ENCODE measurements at places on chromosomes 3 and 15.
A peak's percentile ranks its signal among the peaks of the same experiment; 100 is the strongest.

- no peak for DNase-seq
Observed at GRCh38 chr15:92316586-92317295, 76.9 kb upstream of the ST8SIA2 start.

DNA sequence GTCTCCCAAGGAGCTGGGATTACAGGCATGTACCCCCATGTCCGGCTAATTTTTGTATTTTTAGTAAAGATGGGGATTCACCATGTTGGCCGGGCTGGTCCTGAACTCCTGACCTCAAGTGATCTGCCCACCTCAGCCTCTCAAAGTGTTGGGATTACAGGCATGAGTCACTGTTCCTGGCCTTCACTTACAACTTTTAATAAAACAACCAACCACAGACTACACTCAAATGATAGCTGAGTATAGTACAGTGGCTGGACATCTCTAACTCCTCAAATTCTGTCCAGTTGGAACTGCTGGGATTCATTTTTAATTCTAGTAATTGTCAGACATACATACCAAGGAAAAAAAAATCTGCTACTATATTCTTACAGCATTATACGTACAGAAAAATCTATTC, 71.0 kb downstream of the PBRM1 start:
- no peak for DNase-seq

- no peak for DNase-seq
Observed at GRCh38 chr3:8606701-8607231, 37.8 kb downstream of the SSUH2 start.

GRCh38 chr3:51397392-51397791, 6.3 kb downstream of the RBM15B start:
- no peak for DNase-seq

GRCh38 chr15:86555939-86556338, 476.3 kb downstream of the AGBL1 start:
- DNase-seq: no peak

- DNase-seq: no peak
Observed at GRCh38 chr15:46703871-46704637, 1013.3 kb upstream of the SEMA6D start.

DNA sequence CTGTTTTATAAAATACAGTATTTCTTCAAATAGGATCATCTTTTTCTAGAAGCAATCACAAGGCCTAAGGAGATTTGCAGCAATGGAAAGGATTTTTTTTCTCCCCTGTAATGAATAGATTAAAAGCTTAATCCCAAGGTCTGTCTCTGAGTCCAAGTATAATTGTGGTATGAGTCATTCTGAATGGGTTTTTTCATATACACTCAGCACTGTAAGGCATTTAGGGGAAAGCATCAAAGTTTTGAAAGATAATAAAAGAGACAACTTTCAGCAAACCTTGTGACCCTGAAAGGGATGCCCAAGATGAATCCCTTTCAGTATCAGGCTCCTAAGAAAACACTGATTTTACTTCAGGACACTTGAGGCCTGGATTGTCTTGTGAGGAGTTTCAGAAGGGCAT, 23.3 kb upstream of the LARS2 start:
- DNase-seq: no peak

- no peak for DNase-seq
Observed at GRCh38 chr15:94174399-94174802, 57.0 kb upstream of the MCTP2 start.

DNA sequence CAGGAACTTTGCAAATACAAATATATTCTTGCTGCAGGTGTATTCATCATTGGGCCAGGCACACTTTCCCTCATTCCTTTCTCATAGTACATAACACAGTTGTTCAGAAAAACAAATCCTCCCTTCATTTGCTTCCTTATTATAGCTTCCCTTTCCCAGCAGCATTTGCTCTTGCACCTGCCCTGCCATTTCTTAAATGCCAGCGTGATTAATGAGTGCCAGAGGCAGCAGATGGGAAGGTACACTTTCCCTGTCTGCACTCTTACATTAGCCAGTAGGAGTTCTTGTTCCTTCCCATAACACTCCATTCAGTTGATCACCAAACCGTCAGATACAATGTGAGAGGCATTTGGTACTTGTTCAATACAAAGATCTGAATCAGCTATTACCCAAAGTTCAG, 128.5 kb upstream of the GAP43 start:
- no peak for DNase-seq

- DNase-seq: no peak
Observed at GRCh38 chr3:133868186-133868585, 27.5 kb downstream of the RAB6B start.

DNA sequence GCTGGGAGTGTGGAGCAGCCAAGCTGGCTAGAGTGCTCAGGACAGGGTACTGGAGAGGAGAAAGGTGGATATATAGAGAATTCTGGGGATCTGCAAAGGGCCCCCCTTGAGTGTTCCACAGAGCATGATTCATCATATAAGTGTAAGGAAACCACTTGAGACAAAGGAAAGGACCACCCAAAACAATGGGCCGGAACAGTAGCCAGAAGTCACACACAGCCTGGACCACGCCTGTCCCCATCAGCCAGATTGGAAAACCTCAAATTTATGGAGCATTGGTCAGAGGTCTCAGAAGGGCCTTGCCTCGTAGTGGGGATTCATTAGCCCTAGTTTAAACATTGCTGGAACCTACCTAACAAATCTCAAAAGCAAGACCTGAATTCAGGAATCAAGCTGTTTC, 4.9 kb upstream of the KNSTRN start:
- no peak for DNase-seq

GRCh38 chr3:160449636-160450598, at the start of gene TRIM59:
Gene TRIM59 (minus strand): TSS chr3:160449786. CDS start chr3:160439183, 10,603 bp downstream.
- peak; percentile 75 for DNase-seq

DNA sequence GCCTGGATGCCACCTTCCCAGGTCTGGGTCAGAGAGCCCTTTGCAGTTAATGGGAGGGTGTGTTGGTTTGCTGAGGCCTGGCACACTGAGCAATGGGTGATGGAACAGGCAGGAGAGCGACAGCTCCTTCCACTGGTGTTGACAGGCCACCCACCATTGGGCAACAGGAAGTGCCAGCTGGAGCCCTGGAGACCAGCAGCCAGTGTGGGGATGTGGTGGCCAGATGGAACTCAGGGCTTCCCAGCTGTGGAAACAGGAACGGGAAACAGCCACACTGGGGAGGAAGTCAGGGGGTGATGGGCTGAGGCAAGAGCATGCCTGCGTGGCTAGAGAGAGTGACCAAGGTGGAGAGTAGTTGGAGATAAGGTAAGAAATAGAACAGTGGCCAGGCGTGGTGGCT, 9.3 kb downstream of the PSTPIP1 start:
- no peak for DNase-seq

DNA sequence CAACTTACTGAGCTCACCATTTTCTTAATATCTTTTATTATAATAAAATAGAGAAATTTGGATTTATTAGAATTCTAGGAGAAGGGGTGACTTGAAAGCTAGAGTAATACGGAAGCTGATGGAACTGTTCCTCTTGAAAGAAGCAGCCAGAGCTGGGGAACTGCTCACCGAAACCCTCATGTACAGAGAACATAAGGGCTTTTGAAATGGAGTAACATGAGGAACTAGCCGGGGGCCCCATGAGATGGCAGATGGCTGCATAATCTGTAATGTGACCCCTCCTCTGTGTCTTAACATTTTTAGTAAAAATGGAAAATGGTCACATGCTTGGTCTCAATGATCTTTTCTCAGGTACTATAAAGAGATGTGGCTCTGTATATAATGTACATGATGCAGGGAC, 15.7 kb upstream of the DYNC1LI1 start:
- no peak for DNase-seq

- DNase-seq: no peak
Observed at GRCh38 chr3:64575211-64575844, 112.5 kb downstream of the ADAMTS9 start.

DNA sequence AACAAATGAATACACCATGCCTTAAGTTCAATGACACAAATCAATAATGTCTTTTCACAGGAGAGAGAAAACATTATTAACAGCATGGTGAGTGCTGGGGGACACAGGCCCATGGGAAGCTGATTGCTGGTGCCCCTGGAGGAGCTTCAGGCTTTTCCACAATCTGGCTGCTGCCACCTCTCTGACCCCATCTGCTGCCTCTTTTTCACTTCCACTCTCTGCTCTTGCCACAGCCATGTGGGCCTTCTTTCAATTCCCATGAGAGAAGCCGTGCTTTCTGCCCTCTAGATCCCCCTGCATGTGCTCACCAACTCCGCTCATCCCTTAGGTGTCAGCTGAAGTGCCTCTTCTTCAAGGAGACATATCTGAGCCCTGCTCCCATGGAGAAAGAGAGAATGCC, 21.0 kb upstream of the CTXND1 start:
- no peak for DNase-seq

DNA sequence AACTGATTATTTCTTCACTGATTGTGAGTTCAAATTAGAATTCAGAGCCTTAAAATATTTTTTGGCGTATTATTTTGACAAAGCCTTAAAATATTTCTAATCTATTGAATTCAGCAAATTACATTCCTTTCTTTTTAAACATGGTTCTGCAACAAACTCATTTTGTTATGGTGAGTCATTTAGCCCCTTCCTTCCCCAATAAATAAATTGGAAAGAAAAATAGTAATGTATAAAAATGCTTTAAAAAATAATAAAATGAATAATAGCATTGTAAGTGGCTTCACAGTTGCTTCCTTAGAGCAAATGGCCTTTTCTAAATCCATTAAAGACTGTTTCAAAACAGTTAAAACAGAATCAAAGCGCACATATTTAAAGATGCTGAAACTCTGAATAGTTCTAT, 12.1 kb downstream of the CSNK1G1 start:
- DNase-seq: no peak

- peak; percentile 98 for DNase-seq
Observed at GRCh38 chr3:177281292-177282118, 84.2 kb upstream of the TBL1XR1 start.

- DNase-seq: no peak
Observed at GRCh38 chr3:142273501-142273900, 48.1 kb upstream of the GK5 start.

- DNase-seq: no peak
Observed at GRCh38 chr3:119333773-119334509, 39.8 kb downstream of the ARHGAP31 start.

DNA sequence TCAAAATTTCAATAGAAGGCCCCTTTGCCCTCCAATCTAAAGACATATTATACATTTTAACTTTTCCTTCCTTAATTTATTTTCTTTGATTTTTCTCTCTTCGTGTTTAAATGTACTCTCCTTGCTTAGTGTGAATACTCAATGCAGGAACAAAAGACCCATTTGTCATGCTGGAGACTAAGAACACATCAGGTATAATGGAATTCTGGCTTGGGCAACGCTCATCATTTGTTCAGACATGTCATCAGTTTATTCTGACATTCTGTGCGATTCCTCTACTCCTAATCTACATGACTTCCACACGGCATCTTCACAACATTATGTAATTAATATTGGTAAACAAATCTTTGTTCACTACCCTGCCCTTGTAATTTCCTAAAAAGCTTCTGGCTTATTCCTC, 136.6 kb upstream of the LRRN1 start:
- no peak for DNase-seq

Data from NCI-H2029 treated with DMSO at 0.1 percent for 48 hours (cell line).